ENCODE measurements at places on chromosomes 13 and 19.

- DNase-seq = no peak
Measured at GRCh38 chr13:45623516-45624090, 8.1 kb upstream of the ERICH6B start.

DNA sequence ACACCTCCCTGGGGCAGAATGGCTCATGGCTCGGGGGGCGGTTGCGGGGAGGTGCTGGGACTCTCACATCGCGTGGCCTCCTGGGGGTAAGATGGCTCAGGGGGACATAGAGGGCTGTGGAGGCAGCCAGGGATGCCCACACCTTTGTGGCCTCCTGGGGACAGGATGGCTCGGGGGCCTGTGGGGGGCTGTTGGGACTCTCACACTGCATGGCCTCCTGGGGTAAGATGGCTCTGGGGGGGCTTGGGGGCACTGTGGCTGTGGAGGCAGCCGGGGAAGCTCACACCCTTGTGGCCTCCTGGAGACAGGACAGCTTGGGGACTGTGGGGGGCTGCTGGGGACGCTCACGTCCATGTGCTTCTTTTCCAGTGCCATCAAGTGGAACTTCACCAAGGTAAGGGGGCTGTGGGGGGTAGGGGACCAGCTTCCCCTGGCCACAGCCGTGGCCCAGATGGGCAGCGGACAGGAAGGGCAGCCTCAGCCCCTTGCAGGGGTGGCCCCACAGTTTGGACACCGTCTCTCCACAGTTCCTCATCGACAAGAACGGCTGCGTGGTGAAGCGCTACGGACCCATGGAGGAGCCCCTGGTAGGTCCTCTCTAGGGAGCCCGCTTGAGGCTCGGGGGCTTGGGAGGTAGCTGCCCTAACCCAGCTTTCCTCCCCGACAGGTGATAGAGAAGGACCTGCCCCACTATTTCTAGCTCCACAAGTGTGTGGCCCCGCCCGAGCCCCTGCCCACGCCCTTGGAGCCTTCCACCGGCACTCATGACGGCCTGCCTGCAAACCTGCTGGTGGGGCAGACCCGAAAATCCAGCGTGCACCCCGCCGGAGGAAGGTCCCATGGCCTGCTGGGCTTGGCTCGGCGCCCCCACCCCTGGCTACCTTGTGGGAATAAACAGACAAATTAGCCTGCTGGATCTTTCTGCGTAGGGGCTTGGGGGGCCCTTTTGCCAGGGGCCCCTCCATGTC, 2.4 kb downstream of the GPX4 start:
- no peak for DNase-seq

GRCh38 chr19:35533201-35533821, at the start of gene GAPDHS:
Gene GAPDHS (plus strand): TSS chr19:35533456. CDS start chr19:35533528, 72 bp downstream.
- no peak for DNase-seq

DNA sequence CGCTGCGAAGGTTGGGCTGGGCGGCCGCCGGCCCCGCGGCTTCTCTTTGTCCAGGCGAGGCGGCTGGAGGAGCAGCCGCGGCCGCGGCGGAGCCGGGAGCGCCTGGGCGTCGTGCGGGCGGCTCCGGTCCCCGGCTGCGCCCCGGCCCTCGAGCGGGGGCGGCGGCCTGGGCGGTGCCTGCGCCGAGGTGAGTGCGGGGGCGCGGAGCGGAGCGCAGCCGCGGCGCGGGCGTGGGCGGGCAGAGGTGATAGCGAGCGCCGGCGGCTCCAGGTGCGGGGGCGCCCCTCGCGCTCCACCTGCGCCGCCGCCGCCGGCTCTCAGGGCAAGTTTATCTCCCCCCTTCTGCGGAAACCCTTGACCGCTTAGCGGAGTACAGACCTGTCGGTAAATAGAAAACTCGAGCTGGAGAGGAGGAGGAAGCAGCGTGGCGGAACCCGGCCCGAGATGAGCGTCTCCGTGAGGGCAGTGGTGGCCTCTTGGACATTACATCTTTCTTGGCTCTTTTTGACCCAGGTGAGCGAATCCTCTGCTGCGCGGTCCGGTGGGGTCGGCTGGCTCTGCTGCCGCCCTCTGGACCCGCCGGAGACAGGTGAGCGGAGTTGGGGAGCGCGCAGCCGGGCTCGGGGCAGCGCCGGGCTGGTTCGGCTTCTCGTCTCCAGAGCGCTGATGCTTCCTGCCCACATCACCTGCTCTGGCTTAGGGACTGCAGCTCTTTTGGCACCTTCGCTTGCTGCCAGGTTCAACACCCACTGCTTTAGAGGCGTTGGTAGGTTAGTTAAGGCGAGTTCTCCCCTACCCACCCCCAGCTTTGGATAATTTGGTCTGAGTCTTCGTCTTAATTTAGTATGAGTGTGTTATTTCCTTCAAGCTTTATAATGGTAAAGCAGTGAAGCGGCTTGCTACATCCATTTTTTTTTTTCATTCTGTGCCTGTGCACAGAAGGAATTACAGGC, at the start of gene MTUS2:
Gene MTUS2, plus strand, starts transcription at position 241 of the 953 bp plus-strand sequence.
- no peak for DNase-seq

- no peak for DNase-seq
Measured at GRCh38 chr13:113561417-113562084, 23.0 kb upstream of the TFDP1 start.

GRCh38 chr19:9914001-9914314, 22.4 kb downstream of the OLFM2 start:
- DNase-seq = no peak

GRCh38 chr19:18763674-18764590, 27.2 kb downstream of the COMP start:
- peak; percentile 22 for DNase-seq

DNA sequence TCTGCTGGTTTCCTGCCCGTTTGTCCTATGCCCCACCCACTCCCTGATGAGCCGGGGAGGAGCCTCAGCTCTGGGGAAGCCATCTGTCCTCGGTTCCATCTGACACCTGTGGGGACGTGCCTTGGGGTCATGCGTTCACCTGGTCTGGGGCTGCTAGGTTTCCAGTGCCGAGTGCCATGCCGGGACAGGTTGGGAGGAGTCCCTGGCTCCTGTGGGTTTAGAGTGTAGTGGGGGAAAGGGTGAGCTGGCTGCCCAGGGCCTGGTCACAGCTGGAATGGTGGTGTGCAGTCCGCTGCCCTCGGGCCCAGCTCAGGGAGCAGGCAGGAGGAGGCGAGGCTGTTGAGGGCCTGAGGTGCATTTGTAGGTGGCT, 2.5 kb downstream of the KDM4B start:
- DNase-seq = no peak

GRCh38 chr13:44389876-44390275, 16.3 kb downstream of the SERP2 start:
- no peak for DNase-seq

DNA sequence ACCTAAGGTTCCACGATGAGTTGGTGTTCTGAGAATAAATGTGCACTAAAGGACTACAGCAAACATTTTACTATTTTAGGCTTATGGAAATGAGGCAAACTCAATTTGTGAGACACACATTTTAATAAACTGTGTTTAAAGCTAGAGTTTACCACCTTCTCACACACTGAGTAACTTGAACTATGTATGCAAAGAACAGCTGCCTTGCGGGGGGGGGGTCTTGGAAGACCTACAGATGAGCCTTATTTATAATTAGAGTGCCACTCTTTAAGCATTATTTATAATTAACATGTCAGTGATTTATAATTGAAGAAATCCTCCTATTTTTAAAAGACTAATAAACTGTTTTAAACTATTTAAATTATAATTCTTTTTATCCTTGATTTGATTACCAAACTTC, 300.4 kb downstream of the DLEU7 start:
- DNase-seq = no peak

DNA sequence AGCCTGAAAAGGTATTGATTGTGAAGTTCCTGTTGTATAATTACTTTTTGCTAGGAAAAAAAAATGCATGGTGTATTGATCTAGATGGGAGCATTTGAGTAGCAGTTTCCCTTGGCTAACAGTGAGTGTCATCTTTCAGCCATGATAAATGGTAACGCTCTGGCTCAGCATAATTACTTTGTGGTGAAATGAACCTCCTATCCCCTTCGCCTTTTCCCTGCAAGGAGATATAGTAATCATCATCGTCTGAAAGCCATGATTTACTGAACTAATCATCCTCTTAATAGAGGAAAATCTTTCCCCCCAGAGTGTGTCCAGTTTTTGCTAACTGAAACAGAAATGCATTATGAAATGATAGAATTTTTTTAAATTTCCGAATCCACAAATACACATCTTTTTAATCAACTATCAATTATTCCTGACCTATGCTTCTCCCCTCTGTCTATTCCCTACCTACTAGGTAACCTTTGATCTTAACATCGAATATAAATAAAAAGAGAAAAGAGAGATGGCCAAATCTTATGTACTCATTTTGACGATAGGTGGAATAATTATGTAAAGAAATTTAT, 88.7 kb downstream of the MAB21L1 start:
- DNase-seq = no peak

GRCh38 chr13:69279213-69279612, 828.4 kb upstream of the ATXN8OS start:
- DNase-seq = no peak
